Activated naive CD4-positive, alpha-beta T cell treated with anti-CD3 and anti-CD28 coated beads, Interleukin-2, amount 10 ng/mL, durations not matched to agents 7 days and 5 days (primary cell): ENCODE measurements at places on chromosomes 12 and 14.

- no peak for DNase-seq
Observed at GRCh38 chr12:109418848-109419480, 58.1 kb downstream of the KCTD10 start.

DNA sequence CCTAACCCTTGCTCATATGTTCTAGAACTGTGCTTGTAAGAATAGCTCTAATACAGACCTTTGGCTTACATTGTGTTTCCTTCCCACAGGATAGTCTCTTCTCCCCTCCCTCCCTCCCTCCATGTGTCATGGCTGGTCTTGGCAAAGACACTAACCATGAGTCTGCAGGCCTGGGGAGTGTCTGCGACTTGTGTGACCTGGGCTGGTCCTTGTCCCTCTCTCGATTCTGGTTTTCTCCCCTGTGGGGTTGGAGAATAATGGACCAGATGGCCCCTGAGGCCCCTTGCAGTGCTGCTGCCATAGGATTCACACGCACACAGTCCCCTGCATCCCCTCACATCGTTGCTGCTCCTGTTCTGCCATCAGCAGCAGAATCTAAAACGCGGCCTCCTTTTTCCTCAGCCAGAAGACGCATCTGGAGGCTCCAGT, 30.3 kb downstream of the DEGS2 start:
- no peak for DNase-seq

- DNase-seq, result no peak
Observed at GRCh38 chr12:56518570-56518969, 3.0 kb upstream of the RBMS2 start.

DNA sequence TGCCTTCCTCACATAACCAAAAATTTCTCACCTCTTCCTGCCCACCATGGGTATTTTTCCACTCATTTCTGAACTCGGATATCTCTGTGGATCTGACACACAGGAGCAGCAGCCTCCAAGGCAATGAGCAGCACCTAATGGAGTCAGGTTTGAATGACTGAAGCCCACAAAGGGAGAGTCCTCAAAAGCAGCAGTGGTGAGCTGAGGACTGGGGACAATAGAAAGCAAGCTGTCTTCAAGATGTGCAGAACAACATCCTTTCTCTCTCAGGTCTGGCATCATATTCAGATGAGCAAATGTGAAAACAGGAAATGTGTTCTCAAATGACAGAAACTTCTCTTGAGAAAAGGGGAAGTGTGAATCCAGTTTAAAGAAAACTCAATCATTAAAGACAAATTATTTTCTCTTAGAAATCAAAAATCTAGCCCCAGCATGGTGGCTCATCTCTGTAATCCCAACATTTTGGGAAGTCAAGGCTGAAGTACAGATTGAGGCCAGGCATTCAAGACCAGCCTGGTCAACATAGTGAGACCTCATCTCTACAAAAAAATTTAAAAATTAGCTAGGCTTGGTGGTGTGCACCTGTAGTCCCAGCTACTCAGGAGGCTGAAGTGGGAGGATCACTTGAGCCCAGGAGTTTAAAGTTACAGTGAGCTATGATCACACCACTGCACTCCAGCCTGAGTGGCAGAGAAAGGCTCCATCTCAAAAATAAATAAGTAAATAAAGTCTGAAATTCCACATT, 54.2 kb downstream of the C12orf42 start:
- DNase-seq, result peak; percentile 54

DNA sequence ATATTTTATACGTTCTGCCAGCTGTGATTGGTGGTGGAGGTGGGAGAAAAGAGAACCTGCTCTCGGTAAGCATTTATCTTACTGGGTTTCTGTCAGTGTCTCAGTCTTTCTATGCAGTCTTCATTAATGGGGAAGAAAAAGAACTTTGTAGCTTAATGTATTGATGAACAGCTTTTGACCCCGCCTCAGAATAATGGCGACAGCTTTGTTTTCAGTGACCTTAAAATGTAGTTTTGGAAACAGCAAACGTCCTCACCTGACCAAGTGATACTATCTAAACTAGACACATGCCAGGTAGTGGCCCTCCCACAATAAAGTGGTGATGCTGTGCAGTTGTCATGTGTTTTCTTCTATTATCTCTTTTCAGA, 1.4 kb downstream of the DACT1 start:
- DNase-seq, result no peak

- no peak for DNase-seq
Observed at GRCh38 chr12:120989687-120990086, 11.3 kb downstream of the HNF1A start.

GRCh38 chr12:113174461-113175384, 10.6 kb downstream of the DDX54 start:
- DNase-seq, result peak; percentile 82

DNA sequence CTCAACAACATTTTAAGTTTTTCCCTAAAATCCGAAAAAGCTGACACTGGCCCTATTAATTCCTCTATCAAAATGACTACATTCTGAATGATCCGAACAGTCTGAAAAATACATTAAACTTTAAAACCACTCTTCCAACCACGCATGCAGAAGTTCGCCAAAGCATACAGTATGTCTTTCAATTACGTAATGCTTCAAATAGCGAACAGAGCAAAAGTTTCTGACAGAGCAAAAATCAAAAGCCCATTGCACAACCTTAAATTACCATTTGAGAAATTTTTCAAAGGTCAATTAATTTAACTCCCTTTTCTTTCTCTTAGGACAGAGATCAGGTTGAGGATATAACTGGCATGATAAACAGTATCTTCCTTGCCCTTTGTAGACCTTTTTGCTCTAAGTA, 33.2 kb downstream of the LRIG3 start:
- no peak for DNase-seq

GRCh38 chr12:20268771-20269170, 99.6 kb upstream of the PDE3A start:
- no peak for DNase-seq
